ENCODE measurements at places on chromosomes 7 and 10.

- DNase-seq, result no peak
These were observed 9.5 kb downstream of the VTI1A start for GRCh38 chr10:112456533-112456932.

- DNase-seq, result no peak
These were observed 39.8 kb upstream of the C10orf67 start for GRCh38 chr10:23384364-23384763.

- no peak for DNase-seq
These were observed 217.1 kb downstream of the ZNF248 start for GRCh38 chr10:37640301-37640700.

GRCh38 chr7:158550394-158550700 is 37.3 kb downstream of the PTPRN2 start:
- DNase-seq, result no peak

GRCh38 chr7:84177758-84178412 is 16.7 kb downstream of the SEMA3A start:
- DNase-seq, result no peak

DNA sequence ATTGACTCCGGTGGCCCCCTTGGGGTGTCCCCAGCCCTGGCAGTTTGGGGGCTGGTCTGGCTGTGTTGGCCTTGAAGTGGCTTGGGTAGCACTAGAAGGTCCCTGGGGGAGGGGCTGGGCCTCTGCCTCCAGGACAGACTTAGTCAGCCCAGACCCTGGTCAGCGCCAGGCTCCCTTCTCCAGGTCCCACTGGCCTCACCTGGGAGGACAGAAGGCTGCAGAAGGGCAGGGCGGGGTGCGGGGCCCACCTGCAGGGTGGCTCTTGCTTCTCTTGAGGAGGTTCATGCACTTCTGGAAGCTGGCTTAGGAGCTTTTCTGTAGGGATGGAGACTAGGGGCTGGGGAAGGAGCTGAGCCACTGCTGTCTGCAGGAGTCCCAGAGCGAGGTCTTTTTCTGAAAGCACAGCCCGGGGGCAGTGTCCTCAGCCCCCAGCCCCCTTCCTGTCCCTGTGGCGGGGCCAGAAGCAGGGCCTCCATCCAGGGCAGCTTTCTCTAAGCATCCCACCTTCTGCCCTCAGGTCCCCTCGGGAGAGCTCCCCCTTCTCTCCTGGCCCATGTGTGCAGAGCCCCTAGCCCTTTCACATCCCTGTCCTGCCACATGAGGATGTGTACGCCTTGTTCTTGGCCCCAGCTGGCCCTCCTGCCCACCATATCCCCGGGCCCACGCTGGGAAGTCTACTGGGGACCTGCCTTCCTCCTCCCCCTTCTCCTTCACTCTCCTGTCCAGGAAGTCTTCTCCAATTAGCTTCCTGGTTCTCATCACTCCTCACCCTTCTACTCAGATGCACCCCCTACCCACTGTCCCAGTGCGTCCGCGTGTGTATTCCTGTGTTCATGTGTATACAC is 11.0 kb downstream of the TBATA start:
- DNase-seq, result no peak

- DNase-seq, result no peak
These were observed 130.0 kb downstream of the KLF6 start for GRCh38 chr10:3654980-3655379.

GRCh38 chr10:121594076-121594475 is 4.2 kb downstream of the FGFR2 start:
- DNase-seq, result no peak

DNA sequence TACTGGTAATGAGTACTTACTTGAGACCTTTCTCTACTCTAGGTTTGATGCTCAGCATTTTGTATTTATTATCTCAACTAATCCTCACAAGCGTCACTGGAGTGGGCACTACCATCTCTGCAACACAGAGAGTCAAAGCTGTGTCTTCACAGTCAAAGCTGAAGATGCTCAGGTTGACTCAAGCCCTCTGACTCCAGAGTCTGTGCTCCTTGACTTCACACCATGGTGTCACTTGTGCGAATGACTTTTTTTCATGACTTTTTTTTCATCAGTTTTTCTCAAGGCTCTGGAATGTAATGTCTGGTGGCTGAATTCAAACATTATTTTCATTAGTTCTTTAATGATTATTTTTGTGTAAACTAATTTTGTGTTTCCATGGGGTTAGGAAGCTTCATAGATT is 30.4 kb upstream of the TARP start:
- DNase-seq, result no peak

DNA sequence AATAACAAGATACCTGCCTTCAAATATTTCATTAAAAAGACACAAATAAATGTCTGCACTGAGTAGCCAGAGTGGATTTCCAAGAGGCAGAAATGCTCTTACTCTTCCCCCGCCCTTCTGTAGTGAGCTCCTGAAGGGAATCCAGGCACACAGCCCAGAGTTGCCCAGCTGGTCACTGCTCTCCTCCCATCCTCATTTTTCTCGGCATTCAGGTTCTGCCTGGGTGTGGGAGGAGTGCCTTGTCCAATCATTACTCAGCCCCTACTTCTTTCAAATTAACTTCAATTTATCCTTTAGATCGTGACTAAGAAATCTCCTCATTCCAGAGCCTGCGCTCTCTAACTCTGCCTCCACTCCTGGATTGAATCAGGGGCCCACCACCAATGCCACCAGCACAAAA is 12.2 kb downstream of the CCDC6 start:
- peak; percentile 61 for DNase-seq

DNA sequence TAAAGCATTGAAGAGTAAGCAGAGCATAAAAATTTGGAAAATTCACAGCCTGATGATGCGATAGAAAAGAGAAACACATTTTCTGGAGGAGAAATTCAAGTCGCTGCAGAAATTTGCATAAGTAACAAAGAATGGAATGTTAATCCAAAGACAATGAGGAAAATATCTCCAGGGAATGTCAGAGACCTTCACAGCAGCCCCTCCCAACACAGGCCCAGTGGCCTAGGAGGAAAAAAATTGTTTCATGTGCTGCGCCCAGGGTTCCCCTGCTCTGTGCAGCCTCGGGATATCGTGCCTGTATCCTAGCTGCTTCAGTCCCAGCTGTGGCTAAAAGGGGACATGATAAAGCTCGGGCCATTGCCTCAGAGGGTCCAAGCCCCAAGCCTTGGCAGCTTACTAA is 206.8 kb downstream of the TPK1 start:
- DNase-seq, result no peak

GRCh38 chr7:74290981-74291441 is 1.8 kb downstream of the CLIP2 start:
- no peak for DNase-seq

GRCh38 chr7:36346260-36346831 is 43.3 kb upstream of the ANLN start:
- DNase-seq, result no peak

DNA sequence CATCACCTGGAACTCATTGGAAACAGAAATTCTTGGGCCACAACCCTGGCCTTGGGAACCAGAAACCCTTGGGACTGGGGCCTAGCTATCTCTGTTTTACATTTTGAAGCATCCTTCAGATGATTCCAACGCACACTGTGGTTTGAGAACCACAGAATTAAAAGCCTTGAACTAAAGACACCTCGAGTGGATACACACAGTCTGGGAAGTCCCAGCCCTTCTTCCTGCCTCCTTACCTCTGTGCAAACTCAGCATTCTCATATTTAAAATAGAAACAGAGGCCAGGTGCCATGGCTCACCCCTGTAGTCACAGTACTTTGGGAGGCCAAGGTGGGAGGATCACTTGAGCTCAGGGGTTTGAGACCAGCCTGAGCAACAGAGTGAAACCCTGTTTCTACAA is 12.9 kb downstream of the NPFFR1 start:
- no peak for DNase-seq

DNA sequence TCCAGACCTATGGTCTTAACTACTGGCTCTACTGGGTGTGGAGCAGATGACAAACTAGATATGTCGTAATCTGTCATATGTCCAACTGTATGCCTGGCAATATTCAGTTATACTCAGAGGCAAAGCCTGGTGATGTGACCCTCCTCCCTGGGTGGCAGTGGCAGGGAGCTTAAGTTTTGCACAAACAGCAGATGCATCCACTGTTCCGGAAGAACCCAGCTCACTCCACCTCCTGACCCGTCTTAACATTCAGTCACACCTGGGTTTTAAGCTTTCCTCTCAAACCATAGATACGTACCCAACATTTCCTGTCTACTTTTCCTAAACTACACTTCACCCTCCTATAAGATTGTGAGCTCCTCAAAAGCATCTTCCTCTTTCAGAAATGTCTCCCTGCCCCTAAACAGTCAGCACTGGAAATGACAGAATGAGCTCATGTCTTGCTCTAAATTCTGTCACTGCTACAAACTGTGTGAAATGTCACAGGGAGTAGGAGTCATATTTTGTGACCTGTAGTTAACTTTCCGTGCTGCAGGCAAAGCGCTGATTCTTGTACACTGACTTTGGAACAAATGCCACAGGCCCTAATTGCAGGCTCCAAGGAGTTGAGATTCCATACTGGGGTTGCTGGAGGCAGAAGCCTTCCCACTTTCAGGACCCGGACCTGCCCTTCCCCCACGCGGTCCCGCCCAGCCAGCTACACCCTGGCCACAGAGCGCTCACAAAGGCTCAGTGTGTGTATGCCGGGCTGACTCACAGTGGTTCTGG is 23.9 kb downstream of the SCD start:
- DNase-seq, result peak; percentile 84

DNA sequence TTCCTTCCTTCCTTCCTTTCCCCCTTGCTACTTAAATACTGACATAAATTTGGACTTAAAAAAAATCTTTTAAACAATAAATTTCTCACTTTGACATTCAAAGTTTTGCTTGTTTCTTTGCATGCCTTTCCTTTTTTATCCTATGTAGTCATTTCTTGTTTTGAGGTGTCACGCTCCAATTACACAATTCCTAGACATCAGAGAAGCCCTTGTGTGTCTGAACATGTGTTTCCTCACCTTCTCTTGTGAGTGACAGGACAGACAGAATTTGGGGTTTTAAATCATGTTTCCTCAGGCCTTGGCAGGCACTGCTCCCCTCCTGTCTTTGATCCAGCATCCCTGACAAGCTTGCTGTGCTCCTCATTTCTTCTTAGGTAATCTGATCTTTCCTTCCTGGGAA is 91.3 kb downstream of the CYTH3 start:
- DNase-seq, result no peak

DNA sequence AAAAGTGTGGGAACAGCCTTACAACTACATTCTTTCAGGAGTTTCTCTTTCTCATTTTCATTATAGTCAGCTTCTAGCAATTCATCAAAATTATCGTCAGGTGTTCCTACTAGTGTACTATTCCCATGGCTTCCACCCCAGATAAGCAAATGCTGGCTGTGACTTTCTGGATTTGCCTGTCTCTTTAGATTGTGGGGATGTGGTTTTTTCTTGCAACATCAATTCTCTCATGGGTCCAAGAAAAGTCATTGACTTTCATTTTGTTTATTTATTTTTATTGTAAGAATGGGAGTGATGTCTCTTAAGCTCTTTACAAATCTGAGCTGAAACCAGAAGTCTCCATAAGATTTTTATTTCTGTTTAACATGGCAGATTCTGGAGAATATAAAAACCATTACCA is 349.7 kb upstream of the SEMA3C start:
- no peak for DNase-seq

DNA sequence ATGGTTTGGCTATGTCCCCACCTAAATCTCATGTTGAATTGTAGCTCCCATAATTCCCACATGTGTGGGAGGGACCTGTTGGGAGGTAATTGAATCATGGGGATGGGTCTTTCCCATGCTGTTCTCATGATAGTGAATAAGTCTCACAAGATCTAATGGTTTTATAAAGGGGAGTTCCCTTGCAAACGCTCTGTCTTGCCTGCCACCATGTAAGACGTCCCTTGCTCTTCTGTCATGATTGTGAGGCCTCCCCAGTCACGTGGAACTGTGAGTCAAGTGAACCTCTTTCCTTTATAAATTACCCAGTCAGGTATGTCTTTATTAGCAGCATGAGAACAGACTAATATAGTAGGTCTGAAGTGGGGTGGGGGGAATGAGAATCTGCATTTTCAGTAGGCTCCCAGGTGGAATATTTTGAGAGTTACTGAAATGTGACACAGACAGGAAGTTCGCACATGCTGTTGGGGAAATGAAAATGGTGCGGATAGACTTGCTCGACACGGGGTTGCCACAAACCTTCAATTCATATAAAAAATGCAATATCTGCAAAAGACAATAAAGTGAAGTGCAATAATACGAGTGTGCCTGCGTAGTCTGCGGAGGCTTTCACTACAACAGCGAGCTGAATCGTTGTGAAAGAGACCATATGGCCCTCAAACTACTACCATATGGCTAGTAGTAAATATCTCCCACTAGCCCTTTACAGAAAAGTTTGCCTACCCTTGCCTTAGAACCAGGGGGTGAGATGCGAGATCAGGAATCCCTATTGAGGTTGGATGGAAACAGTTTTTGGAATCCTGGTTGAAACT is 166.1 kb downstream of the GRK5 start:
- no peak for DNase-seq

- no peak for DNase-seq
These were observed 91.6 kb downstream of the EGFR start for GRCh38 chr7:55110282-55110992.

DNA sequence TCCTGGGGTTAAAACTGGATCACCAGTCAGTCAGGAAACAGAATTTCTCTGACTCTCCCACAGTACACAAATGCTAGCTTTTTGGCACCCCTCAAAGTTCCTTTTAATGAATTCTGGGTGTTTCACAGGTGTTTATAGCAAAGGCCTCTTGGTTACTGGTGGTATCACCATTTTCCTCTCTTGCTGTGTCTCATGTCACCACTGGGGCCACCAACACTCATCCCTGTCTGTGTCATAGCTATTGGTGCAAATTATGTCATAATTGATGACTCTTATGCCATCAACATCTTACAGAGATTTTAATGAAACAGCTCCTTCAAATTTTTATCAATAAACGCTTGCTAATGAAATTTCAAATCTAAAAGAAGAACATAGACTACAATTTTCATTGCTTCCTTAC is 27.7 kb upstream of the OSBPL3 start:
- no peak for DNase-seq

DNA sequence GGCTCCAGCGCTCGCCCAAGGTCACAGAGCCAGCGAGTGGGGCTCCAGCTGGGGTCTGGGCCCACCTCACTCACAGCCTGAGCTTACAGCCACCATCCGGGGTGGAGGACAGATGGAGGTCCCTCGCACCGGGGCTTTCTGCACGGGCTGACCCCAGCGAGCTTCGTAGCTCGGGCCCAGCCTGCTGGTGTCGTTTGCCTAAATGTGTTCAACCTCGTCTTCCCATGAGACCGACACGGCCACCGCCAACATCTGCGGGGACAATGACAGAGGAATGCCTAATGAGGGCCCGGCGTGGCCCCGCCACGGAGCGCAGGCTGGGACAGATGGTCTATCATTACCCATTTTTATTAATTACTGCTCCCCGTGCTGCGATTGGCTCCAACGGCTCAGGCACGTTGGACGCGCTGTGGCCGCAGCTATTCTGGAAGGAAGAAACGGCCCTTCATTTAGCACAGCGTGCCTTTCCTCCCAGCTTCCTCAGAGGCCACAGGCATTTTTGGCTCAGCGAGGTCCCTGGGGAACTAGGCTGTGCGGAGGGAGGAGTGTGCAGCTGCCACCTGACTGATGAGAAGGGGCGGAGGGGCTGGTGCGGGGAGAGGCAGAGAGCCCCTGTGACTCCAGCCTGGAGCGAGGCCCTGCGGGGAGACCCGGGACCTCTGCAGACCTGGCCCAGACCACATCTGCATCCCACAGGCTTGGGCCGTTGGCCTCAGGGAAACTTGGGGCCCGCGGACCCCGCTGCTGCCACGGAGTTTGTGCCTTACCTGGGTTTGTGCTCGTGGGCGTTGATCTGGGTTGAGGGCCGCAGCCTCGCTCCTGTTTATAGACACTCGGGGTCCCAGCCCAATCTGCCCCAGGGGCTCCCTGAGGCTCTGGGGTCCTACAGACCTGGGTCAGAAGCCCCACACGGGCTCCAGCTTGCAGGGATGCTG is 22.9 kb upstream of the ELFN1 start:
- no peak for DNase-seq

Data from hippocampal formation (tissue), 2 donors.